ENCODE measurements at places on chromosomes 3 and 15. TPM values are rescaled to one million over a fixed set of nuclear protein-coding genes. Genes with fewer than 3 reads are reported as not detected.

- H3K27me3 ChIP-seq: no peaks in the 10 kb centered on the region
- no peak overlapping the region for H3K27ac ChIP-seq
- H3K4me1 ChIP-seq: no peaks in the 10 kb centered on the region
- DNase-seq: no peak
- H3K36me3 ChIP-seq: no peaks in the 10 kb centered on the region
- no peak overlapping the region for H3K4me3 ChIP-seq
These were observed 168.8 kb downstream of the ECT2 start for GRCh38 chr3:172919297-172919683.

- H3K36me3 ChIP-seq: no peaks in the 10 kb centered on the region
- no peak overlapping the region for H3K27ac ChIP-seq
These were observed 118.5 kb upstream of the KCNMB2 start for GRCh38 chr3:178417736-178418135.

Gene DISP2
- 0.16 TPM for total RNA-seq

GRCh38 chr15:26635614-26636013 is 137.3 kb downstream of the GABRB3 start:
- H3K4me1 ChIP-seq: no peaks in the 10 kb centered on the region
- H3K36me3 ChIP-seq: no peaks in the 10 kb centered on the region
- no peaks in the 10 kb centered on the region for H3K27me3 ChIP-seq
- H3K4me3 ChIP-seq: no peak overlapping the region
- no peak for DNase-seq

DNA sequence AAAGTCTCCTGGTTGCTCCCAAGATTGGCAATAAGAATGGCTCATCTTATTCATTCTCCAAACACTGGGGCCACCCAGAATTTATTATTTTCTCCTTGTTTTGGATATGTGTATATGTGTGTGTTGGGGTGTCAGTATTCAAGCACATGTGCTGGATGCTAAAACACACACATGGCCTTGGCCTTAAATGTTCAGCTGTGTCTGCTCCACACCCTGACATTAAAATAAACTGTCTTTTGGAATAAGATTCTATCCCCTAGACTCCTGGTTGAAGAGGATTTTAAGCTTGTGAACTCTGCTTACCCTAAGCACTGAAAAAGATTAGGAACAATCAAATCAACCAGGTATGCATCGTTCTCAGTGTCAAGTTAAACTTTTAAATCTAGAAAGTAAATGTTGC is 382.9 kb upstream of the MCTP2 start:
- no peak overlapping the region for H3K4me3 ChIP-seq
- no peak overlapping the region for H3K27ac ChIP-seq
- H3K36me3 ChIP-seq: no peaks in the 10 kb centered on the region
- no peaks in the 10 kb centered on the region for H3K27me3 ChIP-seq
- no peak for DNase-seq
- H3K4me1 ChIP-seq: no peaks in the 10 kb centered on the region
